ENCODE measurements at places on chromosomes 6 and 20.

GRCh38 chr20:50012282-50013263 lies 29.8 kb downstream of the SNAI1 start:
- peak; percentile 72 for DNase-seq

DNA sequence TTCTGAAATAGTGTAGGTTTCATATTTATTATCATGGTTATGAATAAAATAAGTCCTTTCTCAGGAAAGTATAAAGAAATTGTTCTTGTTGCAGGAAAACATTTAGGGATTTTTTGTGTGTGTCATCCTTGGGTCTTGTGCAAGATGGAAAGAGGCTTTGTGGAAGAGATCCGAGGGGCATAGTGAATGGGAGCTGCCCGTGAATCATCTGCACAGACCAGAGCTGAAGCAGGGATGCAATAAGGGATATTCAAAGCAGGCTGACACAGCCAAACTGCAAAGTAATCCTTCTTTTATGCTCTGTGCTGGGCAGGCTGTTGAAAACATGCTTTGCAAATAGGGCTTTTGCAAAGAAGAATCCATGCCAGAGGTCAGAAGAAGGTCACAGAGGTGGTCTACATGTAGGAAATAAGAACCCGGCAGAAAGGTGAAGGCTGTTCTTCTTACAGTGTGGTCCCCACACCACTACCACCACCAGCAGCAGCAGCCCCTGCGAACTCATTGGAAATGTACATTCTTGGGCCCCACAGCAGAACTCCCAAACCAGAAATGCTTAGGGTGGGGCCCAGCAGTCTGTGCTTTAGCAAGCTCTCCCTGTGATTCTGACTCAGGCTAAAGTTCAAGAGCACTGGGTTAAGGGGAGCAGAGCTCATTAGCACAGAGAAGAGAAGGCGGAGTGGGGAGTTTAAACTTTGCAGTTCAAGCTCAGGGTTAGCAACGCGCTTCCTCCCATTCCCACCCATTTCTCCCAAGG lies 237.6 kb downstream of the QKI start:
- peak; percentile 59 for DNase-seq

DNA sequence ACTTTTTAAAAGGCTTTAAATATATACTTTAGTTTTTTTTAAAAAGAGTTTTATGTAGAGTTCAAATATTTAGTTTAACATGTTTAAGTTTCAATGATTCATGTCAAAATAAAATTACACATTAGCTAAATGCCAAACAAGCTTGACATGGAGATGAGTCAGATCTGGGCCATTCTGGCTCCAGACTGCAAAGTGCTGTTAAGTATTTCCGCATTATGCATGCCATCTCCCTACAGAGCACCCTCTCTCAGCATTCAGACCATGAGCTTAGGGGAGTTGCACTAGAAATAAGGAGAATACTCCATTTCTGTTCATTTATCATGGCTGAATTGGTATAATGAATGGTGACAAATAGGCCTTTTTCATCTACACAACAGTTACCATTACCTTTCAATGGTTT lies 21.5 kb upstream of the HS3ST5 start:
- peak; percentile 52 for DNase-seq

DNA sequence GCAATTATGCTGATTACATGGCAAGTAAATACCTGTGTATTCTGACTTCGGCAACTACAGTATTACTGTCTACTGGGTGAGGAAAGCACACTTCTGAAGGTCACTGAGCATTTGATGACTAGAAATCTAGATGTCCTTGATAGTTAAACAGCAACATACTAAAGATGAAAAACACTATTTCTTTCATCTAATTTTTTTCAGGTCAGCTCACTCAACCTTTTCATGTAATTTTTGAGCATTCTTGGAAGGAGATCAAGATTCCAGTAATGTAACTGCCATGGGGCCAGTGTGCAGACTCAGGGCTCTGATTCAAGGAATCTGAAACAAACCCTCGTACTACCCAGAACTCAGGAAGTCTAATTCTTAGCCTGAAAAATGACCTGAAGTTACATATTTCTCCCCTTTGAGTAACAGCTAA lies 222.6 kb upstream of the TAB2 start:
- no peak for DNase-seq

DNA sequence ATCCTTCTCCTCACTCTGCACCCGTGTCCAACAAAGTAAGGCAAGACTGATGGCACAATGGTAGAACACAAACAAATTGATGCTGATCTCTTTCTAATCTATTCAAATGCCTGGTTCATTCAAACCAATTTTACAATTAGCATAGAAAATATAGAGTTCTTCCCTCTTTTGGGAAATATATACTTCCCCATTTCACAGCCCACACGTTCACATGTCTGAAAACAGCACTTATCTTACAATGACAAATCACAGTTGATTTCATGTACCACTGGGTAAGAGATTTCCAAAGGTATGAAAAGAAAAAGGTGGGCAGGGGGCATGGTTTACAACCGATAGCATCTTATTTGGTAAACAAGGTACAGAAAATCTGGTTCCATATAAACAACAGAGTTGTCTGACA lies 137.6 kb downstream of the RNGTT start:
- DNase-seq: no peak

GRCh38 chr20:51918561-51918960 lies 116.2 kb upstream of the SALL4 start:
- DNase-seq: no peak

DNA sequence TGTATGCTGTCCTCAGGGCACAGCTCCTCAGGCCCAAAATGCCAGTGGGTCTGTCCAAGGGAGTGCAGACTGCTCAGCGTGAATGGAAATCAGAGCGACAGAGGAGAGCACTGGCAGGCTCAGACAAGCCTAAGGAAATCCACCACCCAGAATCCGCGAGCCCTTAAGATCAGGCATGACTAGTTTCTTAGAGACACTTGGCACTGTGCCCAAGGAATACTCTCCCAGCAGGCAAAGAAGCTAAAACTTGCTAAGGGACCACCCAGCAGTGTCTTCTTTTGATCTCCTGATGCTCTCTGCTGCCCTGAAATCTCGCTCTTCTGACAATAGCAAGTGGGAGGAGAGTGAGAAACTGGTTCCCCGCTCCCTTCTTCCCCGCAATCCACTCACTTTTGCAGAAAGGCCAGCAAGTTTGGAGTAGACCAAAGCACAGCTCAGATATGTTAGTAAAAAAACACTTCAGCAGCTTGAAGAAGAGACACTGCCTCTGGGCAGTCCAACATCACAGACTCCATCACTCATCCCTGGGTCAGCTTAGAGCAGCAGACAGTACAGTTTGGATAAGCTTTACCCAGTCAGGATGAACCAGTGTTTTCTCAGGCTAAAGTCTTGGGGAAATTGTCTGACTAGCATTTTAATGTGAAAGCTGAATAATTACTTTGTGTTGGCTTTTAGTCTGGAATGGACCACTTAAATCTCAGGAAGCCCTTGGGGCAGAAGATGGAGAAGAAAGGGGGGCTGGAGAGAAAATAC lies 32.4 kb downstream of the TRAF3IP2 start:
- DNase-seq: peak; percentile 81

DNA sequence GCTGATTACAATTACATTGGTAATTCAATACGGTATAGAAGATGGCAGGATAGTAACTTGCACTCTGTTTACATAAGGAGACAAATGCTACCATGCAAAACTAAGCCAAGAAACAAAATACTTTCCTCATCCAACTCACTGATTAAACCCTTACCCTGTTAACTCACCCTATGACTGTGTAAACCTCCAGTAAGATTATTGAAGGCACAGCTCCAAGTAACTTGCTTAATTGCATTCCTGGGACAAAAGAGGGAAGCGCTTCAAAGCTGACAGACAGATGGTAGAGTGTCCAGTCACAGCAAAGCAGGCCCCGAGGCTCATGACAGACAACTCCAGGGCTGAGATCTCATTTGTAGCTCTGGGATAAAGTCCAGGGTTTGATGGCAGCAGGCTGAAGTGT lies 6.9 kb upstream of the KIF16B start:
- peak; percentile 66 for DNase-seq

- no peak for DNase-seq
Measured at GRCh38 chr20:38877483-38877882, 48.7 kb upstream of the FAM83D start.

- peak; percentile 67 for DNase-seq
Measured at GRCh38 chr6:45959534-45960145, 56.0 kb downstream of the CLIC5 start.

DNA sequence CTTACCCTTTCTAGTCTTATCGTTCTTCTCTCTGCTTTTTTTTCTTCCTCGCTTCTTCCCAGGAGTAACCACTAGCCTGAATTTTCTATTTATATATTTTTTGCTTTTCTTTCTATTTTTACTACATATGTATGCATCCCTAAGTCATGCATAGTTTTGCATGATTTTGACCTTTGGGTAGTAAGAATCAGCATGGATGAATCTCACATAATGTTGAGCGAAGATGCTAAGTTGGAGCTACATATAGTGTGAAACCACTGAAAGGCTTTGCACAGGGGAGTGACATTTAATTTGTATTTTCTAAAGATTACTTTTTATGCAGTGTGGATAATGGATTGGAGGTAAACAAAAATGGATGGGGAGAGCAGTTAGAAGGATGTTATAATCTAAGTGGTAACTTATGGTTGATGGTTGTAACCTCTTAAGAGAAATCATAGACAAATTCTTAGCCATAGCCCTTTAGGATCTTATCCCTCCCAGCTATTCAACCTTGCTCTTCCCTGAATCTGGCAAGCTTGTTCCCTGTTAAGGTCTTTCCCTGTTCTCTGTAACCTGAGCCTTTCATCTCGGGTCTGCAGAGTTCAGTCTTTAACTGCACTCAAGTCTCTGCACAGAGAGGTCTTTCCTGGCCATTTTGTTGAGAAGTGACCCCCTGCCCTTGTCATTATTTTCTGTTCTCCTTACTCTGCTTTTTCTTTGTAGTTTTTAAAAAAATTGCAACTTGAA lies 18.0 kb downstream of the PEX7 start:
- DNase-seq: no peak

GRCh38 chr6:146957181-146958093 lies 246.8 kb upstream of the STXBP5 start:
- no peak for DNase-seq

DNA sequence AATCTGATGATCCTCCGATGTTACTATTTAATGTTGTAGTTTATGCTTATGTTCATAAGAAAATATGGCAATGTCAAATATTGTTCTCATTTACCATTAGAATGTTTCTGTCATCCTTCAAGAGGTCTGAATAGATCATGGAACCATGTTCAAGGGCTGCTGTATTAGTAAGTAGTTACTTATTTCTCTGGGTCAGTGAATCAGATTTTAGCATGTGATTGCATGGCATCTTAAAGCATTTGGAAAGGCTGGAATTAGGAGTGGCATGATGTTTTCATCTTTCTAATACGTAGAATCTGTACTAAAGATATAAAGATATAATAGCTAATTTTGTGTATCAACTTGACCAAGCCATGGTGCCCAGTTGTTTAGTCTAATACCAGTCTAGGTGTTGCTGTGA lies 40.5 kb upstream of the NKX2-4 start:
- no peak for DNase-seq

DNA sequence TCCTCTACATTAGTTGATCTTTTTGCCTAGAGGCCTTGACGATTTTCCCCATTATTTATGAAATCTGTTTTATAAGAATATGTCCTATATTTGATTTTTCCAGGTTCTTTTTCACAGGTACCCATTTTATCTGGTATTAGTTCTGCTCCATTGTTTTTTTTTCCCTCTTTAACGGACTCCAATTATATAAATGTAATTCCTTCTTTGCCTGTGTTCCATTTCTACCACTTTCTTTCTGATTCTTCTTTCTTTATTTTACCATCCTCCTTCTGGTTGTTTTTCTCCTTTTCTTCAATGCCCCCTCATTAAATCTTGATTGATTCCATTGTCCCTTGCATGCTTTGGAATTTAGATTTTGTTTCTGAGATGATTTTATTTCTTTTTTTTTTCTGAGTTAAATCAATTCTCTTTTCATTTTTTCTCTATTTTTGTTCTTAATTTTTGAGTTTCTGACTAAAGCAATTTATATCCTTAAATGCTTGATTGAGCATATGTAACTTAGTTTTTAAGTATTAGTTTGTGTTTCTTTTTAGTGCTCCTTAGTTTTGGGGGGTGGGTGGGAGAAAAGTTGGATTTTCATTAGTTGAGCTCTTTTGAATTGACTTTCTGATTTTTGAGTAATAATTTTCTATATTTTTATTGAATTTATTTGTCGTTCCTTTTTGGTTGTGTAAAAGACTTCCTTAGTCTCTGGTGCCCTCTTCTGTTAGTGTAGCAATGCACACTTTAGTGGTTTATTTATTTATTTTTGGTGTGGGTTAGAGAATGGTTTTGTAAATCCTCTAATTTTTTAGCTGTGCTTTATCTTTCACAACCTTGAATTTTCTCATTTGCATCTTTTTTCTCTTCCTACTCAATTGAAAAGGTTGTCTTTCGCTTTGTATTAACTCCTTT lies 140.8 kb downstream of the FARS2 start:
- no peak for DNase-seq

DNA sequence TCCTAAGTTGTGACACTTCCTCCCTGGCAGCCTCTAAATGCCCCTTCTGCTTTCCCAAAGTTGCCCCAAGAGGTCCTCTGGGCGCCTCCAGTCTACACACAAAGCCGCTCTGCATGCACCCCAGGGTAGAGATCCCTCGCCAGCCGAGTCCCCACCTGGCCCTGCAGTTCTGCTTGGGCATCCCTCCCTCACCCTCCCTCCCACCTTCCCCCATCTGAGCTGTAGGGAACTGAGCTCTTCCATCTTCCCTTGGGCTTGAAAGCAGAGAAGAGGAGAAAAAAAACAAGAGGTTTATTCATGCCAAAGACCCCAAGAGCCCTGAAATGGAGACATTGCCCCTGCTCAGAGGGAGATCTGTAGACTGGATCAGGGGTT lies 5.7 kb upstream of the FGD2 start:
- no peak for DNase-seq

GRCh38 chr6:87697581-87698546 lies 4.2 kb downstream of the AKIRIN2 start:
- peak; percentile 35 for DNase-seq

- DNase-seq: no peak
Measured at GRCh38 chr6:158020272-158020711, 38.6 kb downstream of the SYNJ2 start.

GRCh38 chr6:5478380-5478779 lies 217.1 kb downstream of the FARS2 start:
- no peak for DNase-seq

GRCh38 chr6:159479146-159479545 lies 213.9 kb downstream of the SOD2 start:
- no peak for DNase-seq

DNA sequence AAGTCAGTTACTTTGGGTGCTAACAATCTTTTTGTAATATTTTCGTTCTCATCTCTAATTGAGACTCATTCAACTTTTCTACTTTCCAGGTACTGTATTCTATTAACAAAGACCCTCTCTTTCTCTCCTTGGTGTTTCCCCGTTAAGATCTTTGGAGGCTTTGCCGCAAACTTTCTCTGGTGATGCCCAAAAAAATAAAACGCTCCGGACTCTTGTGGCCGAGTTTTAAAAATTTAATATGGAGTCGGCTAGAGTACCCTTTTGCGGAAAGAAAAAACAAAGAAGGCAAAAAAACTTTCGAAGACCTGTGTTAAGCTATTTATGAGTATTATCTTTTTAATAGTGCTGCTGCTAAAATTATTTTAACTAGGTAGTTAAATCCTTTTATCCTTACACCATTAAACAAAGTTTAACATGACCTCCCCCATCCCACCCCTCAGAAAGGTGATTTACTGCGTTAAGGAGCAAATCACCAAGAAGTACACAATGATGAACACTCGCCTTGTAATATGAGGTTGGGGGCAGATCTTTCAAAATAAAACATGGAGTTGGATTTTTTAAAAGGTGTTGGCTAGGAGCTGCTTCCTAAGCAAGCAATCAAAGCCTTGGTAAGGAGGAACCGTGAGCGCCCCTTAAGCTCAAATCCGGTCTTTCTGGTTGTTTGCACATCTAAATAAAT lies 10.0 kb downstream of the SIM1 start:
- no peak for DNase-seq

Measured in hepatocyte (in vitro differentiated cells).